Bone marrow (tissue), 2 donors: ENCODE measurements at places on chromosomes 3 and 15.

DNA sequence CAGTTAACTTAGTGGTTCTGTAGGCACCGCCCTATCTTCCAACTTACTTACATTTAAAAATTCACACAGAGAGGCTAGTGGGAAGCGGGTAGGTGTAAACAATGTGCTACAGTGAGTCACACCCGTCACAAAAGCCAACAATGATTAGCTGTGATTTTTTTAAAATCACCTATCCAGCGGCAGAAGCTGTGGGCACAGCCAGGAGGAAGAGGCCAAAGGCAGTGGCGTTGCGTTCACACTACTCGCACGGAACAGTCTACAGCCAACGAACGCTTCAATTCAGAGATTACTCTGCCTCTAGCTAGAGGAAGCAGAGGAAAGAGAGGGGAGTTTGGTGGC lies 2.5 kb upstream of the NLGN1 start:
- DNase-seq, result no peak

DNA sequence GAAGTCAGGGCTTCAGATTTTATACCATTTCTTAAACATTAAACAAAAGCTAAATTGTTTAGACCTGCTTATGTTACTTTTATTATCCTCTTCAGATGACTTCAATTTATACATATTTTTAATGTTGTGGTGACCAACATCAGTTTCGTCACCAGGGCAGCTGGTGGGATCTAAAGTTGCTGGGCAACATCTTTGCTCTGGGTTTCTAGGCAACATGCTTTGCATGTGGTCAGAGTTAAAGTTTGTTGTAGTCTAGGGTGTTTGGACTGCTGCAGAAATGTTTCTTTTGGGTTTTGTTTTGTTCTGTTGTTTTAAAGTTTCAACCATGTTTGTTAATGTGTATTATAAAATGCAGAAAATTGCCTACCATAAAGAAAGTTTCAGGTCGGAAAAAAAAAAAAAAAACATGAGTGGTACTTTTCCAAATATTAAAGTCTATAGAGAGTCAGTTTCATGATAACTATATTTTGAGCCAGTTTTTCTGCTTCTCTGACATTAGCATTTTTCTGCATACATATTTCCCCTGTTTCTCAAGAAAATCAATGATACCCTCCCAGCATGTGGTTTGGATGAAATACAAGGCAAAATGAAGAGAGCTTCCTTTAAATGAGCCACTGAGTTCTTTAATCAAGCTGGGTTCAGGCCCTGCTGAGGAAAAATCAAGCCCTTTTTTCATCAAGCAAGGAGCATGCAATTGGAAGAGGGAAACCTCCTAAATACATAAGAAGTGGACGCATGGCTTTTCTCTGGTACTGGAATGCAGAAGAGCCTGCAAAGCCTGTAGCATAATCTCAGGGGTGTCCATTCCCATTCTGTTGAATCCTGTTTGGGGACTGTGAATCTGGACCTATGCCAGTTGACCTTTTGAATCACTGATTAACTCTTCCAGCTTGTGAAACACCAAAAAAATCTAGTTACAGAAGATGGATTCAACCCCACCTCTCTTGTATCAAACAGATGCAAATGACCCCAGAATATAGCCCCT lies 35.0 kb upstream of the VGLL3 start:
- no peak for DNase-seq

- no peak for DNase-seq
Measured at GRCh38 chr3:159779883-159780282, 208.8 kb upstream of the IL12A start.

DNA sequence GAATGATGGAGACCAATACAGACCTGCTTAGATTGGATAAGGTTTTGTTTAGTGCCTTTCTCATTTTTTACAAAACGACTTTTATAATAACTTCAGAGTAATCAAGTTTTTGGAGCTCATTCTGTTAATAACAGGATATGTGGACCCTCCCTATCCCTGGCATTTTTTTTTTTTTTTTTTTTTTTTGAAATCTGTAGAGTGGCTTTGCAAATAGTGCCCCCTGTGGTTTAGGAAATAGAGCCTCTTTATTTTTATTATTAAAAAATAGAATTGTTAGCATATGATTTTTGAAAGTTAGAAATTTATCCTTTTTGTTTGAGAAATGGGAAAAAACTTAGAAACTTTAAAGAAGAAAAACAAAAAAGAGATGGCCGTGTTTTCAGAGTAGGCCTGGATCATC lies 11.4 kb downstream of the SKIL start:
- no peak for DNase-seq

- no peak for DNase-seq
Measured at GRCh38 chr3:45426161-45426560, 37.8 kb downstream of the LARS2 start.

GRCh38 chr3:170802164-170803151 lies 67.5 kb downstream of the RPL22L1 start:
- no peak for DNase-seq

DNA sequence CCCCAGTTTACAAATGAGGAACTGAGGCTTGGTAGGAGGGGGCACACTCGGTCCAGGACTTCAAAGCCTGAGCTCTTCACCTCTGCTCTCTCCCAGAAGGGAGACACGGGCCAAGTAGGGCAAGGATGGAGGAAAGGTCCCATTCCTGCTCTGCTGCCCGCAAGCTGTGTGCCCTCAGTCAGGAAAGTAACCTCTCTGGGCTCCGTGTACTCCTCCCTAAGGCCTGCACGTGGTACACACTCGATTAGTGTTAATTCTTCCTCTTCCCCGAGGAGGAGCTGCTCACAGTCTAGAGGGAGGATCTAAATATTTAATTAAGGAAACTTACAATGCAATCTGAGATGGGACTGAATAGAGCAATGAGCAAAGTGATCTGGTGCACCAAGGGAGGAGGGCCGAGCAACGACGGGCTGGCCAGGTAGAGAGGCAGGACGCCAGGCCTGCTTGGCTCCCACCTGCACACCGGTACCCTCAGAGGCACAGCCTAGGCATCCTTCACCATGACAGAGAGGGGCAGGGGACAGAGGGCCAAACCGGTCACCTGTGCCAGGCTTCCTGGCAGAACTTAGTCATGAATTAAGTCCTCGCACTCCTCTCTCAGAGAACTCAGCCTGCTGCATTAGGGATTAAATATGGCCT lies 47.2 kb upstream of the IQSEC1 start:
- DNase-seq, result no peak
